Stimulated activated CD8-positive, alpha-beta memory T cell treated with anti-CD3 and anti-CD28 coated beads, Interleukin-7, amount 100 ng/mL, for 1 hour (primary cell): ENCODE measurements at places on chromosomes 4 and X.

DNA sequence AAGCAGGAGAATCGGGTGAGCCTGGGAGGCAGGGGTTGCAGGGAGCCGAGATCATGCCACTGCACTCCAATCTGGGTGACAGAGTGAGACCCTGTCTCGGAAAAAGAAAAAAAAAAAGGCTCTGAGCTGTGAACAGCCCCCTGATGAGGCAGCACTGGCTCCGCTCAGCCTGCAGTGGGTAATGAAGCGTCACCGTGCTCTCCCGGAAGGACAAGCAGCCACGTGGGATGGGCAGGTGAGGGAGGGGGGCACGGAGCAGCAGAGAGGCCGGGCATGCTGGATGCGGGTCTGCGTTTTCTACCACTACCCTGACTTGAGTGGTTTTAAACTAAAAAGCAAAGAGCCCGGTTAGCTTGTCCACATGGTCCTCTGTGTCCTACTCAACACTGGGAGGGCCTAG lies 15.5 kb downstream of the TACC3 start:
- no peak for DNase-seq

GRCh38 chrX:9456250-9457074 lies 8.4 kb upstream of the TBL1X start:
- no peak for DNase-seq

DNA sequence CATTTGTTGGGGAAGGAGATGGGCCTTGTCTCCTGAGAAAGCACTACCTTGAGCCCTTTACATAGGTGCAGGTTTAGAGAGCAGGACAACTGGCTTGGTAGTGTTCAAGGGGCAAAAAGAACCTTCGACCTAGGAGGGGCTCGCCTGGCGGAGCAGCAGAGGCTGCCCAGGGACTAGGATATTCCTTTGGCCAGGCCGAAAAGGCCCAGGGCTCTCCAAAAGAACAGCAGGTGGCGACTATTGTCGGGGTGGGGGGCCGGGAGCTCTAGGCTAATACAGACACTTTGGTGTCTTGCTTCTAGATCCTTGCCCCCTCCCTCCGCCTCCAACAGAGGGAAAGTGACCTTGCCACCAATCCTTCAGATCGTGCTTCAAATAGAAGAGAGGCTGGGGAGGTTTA lies 7.1 kb upstream of the POU3F4 start:
- DNase-seq, result no peak

DNA sequence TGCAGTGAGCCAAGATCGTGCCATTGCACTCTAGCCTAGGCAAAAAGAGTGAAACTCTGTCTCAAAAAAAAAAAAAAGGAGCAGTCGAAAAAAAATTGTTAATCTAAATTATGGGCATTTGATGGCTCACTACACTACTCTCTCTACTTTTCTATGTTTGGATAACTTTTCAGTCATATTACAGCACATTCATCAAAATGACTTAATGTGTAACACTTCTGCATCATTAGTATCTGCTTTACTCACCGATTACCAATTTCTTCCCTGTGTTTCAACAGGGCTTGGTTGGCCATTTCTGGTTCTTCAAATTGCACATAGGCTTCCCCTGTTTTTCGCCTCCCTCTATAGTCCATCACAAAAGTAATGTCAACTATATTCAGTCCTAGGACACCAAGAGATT lies 8.4 kb downstream of the GRSF1 start:
- DNase-seq, result no peak

- DNase-seq, result no peak
Measured at GRCh38 chrX:39895218-39896110, 202.3 kb downstream of the BCOR start.

DNA sequence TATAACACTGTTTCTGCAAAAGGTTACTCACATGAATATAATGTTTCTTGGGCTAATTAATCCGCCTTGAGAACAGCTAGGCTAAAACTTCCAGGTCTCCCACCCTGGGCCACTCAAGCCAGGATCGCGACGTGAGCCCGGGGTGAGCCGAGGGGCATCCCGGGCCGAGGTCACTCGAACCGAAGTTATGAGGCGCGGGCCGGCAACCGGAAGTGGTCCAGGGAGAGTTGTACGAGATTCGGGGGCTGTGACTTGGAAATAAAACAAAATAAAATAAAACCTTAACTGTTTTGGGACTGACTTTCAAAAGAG lies 317 bp downstream of the CMC4 start:
- no peak for DNase-seq

GRCh38 chr4:112861691-112862674 lies 187.5 kb upstream of the ANK2 start:
- DNase-seq, result no peak

- DNase-seq, result peak; percentile 6
Measured at GRCh38 chr4:48780865-48781214, 761 bp upstream of the FRYL start.

GRCh38 chr4:154478547-154478946 lies 13.1 kb downstream of the DCHS2 start:
- DNase-seq, result no peak

DNA sequence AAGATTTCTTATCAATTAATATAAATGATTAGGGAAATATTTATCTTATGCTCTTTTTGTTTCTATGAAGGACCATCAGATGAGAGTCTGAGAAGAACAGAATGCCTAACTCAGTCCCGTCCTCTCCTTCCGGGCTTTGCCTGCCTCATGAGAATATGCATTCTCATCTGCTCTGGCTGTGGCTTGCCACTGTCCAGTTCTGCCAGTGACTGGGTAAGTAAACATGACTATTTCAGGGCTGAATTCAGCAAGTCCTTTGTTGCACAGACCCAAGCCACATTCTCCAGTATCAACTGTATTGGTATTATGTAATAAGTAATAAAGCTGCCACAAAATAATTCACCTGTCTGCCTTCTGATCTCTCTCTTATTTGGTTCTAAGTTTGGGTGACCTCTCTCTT lies 110.7 kb downstream of the WDFY3 start:
- no peak for DNase-seq

- no peak for DNase-seq
Measured at GRCh38 chr4:79201971-79202370, 123.9 kb downstream of the NAA11 start.

DNA sequence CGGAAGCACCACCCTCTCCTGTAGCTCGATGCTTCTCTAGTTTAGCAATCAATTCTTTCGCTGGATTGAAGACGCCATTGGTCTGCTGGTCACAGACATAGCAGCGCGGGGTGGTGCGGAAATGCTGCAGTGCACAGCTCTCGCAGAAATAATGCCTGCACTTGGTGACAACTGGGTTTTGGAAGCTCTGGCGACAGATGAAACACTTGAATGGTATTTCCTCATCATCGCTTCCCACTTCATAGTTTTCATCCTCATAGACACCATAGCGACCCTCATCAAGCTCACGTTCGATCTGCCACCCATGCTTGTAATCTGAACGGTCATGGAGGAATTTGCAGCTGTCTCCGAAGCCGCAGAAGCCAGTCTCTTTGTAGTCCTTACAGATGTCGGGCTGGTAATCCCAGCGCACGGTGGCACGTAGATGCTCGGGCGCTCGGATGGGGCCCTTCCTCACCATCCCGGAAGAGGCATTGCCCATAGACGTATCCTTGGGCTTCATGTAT lies 854 bp downstream of the RNF113A start:
- DNase-seq, result no peak

DNA sequence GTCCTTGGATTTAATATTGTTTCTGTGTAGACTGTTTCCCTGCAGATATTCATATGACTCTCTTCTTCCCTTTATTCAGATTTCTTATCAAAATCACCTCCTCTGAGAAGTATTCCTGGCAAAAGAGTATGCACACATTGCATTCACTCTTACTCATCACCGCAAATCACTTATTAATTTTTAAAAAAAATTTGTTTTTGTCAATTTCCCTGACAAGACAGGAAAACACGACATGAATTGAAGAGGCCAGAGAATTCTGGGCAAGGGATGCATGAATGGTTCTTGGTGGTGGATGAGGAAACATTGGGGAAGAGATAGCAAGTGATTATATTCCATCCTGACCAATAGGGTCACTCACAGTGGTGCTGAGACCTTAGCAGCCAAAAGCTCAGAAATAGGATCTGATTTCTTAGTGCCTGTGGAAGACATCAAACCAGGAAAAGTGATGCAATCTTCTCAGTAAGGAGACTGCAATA lies 522.5 kb upstream of the AGA start:
- DNase-seq, result no peak

DNA sequence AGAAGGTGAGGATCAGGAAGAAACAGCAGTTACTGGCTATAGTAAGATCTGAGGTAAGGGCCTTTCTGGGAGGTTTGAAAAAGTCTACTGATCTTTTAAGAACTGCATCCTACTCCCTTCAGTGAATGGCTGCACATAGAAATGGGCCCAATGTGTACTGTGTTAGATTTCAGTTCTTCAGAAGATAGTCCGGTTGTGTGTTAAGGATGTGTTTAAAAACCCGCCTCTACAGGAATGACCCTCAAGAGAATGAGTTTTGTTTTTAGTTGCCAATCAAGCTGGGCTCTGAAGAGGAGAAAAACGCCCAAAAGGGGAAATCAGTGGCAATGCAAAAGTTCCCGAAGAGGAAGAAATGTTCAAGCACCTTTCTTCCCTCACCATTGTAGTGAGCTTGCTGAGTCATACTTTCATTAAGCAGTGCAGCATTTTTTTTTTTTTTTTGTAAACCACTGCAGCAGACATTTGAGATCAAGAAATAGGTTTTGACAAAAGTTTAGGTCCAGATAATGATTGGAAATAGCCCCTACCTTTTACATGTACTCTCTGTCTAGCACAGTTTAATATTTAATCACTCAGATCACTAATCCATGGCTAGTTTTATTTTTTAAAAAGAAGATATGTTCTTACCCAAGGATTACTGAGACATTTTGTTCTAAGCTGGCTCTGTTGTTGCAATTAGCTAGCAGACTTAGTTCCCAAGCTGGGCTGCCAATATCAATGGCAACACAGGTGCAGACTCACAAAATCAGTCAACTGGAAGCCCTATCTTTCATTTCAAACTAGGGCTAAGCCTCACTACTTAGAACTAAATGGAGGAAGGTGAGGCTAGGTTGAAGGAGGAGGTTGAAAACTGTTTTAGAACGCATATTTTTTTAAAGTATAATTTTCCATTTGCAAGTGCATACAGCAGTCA lies 7.0 kb upstream of the TRPC5OS start:
- DNase-seq, result no peak

DNA sequence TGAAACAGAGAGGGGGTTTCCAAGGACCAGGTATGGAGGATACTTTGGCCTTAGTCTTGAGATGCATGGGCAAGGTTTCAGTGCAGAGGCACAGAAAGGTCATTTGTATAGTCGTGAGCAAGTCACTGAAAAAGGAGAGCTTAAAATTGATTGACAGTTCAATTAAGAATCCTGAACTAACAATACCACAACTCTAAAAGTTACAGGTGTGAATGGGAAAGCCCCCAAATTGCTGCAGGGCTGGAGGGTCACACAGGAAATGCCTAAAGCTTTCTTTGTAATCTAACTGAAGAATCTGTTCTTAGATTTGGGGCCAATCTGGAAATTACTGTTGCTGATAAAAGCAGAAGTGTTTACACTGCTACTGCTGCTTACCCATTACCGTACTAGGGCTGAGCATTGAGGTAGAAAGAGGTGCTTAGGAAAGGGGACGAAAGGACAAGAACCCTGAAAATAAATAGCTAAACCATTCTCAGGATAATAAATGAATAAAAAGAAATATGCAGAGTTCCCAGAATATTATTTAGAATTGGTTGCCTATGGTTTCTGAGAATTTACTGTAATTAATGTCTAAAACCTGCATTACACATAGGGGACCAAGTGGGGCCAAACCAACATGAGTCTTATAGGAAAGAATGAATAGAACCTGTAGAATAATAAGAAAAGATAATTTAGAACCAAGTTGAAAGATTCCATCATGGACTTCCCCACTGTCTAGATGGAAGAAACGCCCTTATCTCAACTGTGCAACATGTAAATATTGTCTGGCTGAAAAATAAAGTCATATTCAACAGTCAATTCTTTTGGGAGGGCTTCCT lies 91.9 kb upstream of the PPP1R2C start:
- DNase-seq, result no peak

GRCh38 chr4:4605849-4606248 lies 64.0 kb upstream of the STX18 start:
- DNase-seq, result no peak

GRCh38 chrX:56343219-56343618 lies 111.1 kb downstream of the KLF8 start:
- no peak for DNase-seq

- no peak for DNase-seq
Measured at GRCh38 chr4:38678078-38678477, 14.1 kb downstream of the KLF3 start.

DNA sequence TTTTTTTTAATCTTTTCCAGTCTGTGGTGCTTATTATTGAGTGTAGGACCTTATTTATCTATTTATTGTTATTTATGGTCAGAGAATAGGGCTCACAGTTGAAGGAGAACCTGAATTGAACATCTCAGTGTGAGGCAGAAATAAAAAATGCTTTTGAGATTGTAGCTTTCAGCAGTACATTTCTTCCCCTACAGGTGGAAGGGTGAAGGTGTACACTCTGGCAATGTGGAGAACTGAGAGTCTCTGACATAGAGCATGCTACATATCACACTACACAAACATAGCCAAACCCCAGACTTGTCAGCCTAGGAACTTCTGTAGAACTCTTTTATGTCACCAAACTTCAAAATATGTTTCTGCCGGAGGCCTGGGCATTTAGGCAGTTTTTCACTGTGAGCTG lies 140.2 kb downstream of the STIM2 start:
- no peak for DNase-seq

GRCh38 chr4:113382704-113383103 lies 333.3 kb downstream of the ANK2 start:
- DNase-seq, result no peak

GRCh38 chrX:46967547-46967946 lies 55.3 kb downstream of the JADE3 start:
- DNase-seq, result no peak

GRCh38 chr4:146654687-146655520 lies 16.2 kb downstream of the POU4F2 start:
- no peak for DNase-seq

DNA sequence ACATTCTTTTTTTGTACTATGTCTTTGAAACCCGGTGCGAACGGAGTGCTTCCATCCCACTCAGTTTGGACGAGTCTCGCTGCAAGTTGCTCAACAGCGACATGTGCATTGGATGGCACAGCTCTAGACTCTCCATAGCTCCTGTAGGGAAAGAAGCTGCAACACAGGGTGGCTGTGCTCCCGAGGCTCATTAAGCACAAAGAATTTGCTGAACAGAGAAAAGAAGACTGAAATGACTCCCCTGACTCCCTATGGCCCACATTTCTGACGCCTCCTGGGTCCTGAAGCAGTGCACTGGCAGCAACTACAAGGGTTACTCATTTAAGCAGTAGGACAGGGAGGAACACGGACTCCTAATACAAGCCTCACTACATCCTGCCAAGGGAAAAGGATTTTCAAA lies 127.4 kb downstream of the SH3RF1 start:
- no peak for DNase-seq

DNA sequence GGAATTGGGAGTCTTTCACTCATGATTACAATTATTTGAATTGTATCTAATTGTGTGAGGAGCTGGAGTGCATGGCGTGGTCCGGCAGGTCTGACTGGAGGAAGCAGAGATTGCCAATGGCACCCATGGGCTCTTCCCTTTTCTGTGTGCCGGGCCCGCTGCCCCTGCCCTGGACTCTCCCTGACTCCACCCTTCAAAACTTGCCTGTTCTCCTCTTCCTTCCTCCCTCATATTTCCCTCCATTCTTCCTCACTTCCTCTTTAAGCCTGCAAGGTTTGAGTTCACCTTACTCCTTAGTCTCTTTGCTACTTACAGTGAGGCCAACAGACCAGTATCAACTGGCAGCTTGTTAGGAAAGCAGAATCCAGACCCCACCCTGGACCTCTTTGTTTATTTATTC lies 6.5 kb upstream of the STBD1 start:
- no peak for DNase-seq
